ENCODE measurements at places on chromosomes 12 and 14. TPM values are rescaled to one million over a fixed set of nuclear protein-coding genes. Genes with fewer than 3 reads are reported as not detected.
A peak's percentile ranks its signal among the peaks of the same experiment; 100 is the strongest.

The DLGAP5 gene
- 2.2 TPM for total RNA-seq

The ZNF84 gene
- 24.6 TPM for total RNA-seq

The DTX1 gene
- 8.3 TPM for total RNA-seq

The GLIPR1L2 gene
- 1.2 TPM for total RNA-seq

The FAM186B gene
- not detected for total RNA-seq

DNA sequence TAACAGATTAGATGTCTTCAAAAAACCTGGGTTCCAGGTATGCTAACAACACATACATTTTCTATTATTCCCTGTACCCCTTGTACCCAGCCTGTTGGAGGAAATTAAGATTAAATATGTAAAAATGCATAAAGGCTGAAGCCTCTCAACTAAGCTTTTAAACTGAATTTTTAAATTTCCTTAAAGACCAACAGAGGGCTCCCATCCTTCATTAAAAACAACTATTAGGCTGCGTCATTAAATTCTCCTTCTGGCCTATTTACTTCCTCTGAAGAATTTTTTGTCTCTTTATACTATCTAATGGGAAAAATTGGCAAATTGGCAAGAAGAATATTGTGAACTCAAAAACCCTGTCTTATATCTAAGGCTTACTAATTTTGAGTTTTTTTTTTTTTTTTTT lies 21.8 kb downstream of the SENP1 start:
- no peak for DNase-seq

GRCh38 chr12:52082026-52082668 lies 2.6 kb downstream of the SMIM41 start:
- DNase-seq: no peak

GRCh38 chr14:91331721-91332120 lies 85.9 kb downstream of the CCDC88C start:
- no peak for DNase-seq

- no peak for DNase-seq
These were observed 4.8 kb downstream of the LRP1 start for GRCh38 chr12:57133013-57133569.

- no peak for DNase-seq
These were observed 46.9 kb downstream of the PAWR start for GRCh38 chr12:79643821-79644220.

DNA sequence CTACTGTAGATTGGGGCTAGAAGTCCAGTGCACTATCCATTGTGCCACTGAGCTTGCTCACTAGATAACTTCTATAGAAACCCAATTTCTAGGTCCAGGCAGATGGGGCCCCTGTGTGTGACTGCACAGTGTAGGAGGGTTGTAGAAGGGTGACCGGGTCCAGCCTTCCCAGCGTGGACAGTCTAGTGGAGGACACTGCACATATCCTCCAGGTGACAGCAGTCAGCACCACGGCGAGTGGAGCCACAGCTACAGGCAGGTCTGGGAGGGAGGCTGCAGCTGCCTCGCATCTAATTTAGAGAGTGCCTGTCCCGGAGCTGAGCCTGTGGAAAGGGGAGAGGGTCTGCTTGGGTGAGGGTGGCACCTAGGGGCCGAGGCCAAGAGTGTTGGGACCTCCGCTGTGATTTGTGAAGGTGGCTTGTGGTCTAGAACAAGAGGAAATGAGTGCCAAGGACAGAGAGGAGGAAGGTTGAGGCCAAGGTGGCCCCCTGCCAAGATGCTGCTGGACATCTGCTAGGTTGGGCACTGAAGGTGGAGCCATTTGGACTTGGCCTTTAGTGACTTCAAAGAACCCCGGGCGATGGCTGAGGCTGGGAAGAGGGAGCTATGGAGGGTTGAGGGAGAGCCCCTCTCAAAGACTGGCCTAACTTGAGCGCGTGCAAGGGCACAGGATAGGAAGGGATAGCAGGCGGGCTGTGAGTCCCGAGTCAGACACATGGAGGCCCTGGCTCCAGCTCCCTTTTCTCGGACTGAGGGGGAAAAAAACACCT lies 46.0 kb upstream of the TRAF3 start:
- DNase-seq: peak; percentile 54

DNA sequence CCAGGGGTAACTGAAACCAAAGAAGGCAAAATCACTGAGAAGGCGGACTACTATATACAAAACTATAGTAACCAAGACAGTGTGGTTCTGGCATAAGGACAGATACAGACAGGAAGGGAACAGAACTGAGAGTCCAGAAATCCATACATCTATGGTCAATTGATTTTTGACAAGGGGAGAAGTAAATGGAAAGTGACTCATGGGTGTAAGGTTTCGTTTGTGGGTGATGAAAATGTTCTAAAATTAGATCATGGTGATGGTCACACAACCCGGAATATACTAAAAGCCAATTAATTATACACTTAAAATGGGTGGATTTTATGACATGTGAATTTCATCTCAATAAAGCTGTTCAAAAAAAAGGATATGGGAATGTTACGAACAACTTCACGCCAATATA lies 18.7 kb downstream of the ANGEL1 start:
- no peak for DNase-seq

GRCh38 chr12:67512061-67512460 lies 136.5 kb upstream of the DYRK2 start:
- no peak for DNase-seq

- DNase-seq: no peak
These were observed 805 bp downstream of the MYH7 start for GRCh38 chr14:23434488-23435222.

GRCh38 chr12:71125515-71125914 lies 32.3 kb downstream of the TSPAN8 start:
- no peak for DNase-seq

- DNase-seq: no peak
These were observed 140.8 kb downstream of the DAD1 start for GRCh38 chr14:22448035-22448904.
